ENCODE measurements at places on chromosomes 2 and 18.

GRCh38 chr2:225425284-225425683, 25.8 kb downstream of the NYAP2 start:
- DNase-seq, result no peak

DNA sequence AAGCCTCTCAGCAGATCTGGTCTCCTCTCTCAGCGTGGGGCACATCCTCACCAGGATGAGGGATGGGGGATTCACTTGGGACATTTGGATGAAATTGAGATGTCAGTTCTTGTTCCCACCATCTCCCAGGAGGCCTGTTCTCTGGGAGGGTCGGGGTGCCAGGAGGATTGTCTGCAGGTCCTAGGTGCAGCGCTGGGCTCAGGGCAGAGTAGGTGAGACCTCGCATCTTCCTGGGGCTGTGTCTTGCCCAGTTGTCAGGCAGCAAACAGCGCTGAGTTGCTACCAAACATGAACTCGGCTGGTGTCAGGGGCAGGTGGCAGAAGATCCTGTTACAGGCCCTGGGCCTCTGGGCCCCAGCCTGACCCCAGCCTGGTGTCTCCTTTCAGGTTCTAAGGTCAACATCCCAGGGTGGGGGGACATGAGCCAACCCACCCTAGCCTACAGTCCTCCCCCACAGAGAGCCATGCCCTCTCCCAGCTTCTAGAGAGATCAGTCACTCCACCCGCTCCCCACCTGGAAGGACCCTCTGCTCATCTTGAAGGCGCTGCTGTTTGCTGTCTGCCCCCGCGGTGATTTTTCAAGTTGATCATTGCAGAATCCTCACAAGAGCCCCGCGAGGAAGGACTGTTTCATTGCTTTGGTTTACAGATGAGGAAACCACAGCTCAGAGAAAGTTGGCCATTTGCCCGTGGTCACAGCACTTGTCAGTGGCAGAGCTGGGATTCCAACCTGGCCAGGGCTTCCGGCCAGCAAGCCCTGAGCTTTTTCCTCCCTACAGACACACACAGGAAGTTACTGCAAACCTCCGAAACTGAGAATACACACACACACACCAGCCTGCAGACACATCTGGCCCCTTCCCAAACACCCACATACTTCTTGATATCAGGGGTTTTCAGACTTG, 83.9 kb downstream of the STPG4 start:
- DNase-seq, result no peak

- no peak for DNase-seq
Measured at GRCh38 chr2:65264821-65265670, 37.4 kb downstream of the ACTR2 start.

DNA sequence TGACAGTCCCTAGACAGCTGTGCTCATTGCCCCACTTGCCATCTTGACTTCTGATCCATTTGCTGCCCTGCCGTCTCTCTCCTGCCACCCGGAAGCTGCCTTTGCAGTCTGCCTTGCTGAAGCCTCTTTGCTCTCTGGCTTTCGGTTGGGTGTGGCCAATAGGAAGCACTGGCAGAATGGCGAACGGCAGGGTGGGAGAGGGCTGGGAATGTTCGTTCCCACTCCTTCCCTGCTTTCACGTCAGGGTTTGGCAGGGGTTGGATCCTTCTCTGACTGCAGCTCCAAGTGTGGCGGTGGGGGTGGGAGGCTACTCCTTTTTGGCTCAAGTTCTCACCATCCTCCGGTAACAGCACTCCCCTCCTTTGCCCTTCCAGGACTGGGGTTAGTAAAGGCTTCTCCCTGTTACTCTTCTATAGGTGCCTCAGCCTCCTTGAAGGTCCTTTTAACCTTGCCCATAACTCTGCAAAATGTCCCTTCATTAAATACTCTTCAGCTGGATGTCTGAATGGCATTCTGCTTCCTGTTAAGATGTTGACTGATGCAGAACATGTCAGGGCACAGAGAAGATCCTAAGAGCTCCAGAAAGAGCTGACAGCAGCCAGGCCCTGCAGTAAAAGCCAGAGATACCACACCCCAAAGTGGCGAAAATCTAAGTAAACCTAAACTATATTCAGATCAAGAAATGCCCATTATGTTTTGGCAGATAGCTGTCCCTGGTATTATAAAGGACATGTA, 299.7 kb downstream of the CDCA7 start:
- DNase-seq, result no peak

GRCh38 chr18:63346031-63346430, 21.0 kb downstream of the KDSR start:
- no peak for DNase-seq

DNA sequence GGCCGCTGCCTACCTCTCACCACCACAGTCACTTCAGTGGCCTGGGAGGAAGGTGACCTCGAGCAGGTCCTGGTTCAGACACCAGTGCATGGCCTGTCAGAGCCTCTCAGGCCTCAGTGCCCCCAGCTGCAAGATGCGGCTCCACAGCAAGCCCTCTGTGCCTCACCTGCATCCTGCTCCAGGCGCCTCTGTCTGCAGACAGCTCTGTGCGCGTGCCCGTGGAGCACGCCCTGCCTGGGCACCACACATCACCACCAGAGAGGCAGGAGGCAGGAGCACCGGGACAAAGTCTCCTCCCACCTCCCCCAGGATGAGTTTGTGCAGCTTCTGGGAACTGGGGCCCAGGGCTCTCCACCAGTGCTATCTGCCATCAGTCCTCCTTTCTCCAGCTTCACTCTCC, 98.7 kb downstream of the TFCP2L1 start:
- no peak for DNase-seq

GRCh38 chr2:10383960-10384734, 64.0 kb downstream of the ODC1 start:
- DNase-seq, result no peak

- DNase-seq, result no peak
Measured at GRCh38 chr18:56973487-56973886, 173.4 kb upstream of the BOD1L2 start.

- DNase-seq, result no peak
Measured at GRCh38 chr2:132374551-132374950, 42.1 kb upstream of the GPR39 start.

- no peak for DNase-seq
Measured at GRCh38 chr2:202494300-202495229, 118.4 kb downstream of the BMPR2 start.

GRCh38 chr18:48785736-48786454, 164.9 kb downstream of the SMAD7 start:
- no peak for DNase-seq

DNA sequence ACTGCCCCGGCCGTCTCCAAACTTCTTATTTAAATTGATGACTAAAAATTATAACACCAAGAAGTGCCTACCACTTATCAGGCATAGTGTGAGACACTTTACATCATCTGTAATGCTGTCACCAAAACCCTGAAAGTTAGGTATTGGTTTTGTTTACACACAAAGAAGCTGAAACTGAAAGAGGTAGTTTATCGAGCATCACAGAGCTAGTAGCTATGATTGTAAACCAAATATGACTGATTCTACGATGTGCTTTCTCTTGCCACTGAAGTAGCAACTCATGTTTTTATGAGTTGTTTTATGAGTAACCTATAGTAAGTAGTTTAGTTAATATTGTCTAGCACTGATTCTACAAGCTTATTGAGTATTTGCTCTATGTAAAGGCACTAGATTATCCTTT, 31.5 kb downstream of the DYNC1I2 start:
- DNase-seq, result no peak

- no peak for DNase-seq
Measured at GRCh38 chr2:68556381-68556780, 87.0 kb upstream of the PROKR1 start.

DNA sequence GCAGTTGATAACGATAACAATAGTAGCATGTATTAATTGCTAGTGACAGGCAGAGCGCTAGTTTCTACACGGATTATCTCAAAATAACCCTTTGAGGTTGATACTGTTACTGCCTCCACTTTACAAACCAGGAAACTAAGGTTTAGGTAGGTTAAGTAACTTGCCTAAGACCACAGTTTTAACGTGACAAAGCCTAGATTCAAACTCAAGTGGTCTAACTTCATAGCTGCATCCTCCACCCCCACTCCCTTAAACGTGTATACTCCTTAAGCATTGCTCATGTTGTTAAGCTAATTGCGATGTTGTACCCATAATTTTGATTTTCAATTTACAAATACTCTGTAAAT, 1.2 kb downstream of the ME2 start:
- DNase-seq, result no peak

DNA sequence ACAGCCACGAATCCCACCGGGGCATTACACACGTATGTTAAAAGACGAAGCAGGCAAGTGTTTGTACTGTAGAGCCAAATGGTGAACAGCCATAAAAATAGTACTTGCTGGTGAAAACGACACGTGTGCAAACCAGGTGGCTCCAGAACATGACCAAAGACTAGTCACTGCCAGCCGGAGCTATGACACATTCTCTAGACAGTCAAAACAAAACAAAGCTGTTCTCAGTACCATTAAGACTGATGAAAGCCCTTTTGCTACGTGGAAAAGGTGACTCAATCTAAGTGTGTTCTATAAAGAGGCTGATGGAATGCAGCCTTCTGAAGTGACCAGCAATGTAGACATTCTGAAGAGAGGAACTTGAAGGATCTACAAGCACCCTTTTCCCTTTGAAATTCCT, 367.7 kb upstream of the NETO1 start:
- DNase-seq, result no peak

DNA sequence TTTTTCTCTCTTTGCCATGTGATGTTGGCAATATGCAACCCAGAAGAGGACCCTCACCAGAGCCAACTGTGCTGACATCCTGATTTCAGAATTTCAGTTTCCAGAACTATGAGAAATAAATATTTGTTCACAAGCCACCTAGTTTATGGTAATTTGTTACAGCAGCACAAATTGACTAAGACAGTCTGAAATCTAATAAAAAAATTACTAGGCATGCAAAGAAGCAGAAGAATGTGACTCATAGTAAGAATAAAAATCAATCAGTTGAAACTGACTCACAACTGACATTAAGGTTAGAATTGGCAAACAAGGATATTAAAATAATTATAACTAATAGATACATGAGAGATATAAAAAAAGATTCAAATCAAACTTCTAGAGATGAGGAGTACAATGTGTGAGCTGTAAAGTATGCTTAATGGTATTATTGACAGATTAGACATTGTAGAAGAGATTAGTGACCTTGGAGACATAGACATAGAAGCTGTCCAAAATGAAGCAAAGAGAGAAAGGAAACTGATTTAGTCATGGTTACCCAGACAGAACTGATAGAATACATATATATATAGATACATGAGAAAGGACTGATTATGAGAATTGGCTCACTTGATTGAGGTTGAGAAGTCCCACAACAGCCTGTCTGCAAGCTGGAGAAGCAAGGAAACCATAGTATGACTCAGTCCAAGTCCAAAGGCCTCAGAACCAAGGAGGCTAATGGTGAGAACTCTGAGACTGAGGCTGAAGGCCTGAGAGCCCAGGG, 27.8 kb upstream of the TTC39C start:
- DNase-seq, result no peak

GRCh38 chr2:68726608-68727367, 7.8 kb upstream of the ARHGAP25 start:
- peak; percentile 76 for DNase-seq

DNA sequence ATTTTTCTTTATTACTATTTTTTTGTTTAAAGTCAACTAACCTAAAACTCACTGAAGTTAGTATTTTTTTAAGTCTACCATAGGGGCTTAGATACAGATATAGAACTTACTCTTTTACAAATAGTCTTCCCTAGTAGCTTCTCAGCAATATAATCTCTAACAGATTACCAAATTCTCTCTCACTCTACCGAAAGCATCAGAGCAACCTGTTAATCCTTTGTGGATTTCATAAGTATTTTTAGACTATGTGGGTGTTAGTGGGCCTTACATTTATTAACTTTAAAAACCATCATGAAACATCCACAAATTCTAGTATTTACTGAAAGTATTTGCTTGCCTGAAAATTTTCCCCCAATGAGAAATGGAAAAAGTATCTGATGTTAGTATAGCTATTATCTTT, 84.6 kb upstream of the TFPI start:
- no peak for DNase-seq

DNA sequence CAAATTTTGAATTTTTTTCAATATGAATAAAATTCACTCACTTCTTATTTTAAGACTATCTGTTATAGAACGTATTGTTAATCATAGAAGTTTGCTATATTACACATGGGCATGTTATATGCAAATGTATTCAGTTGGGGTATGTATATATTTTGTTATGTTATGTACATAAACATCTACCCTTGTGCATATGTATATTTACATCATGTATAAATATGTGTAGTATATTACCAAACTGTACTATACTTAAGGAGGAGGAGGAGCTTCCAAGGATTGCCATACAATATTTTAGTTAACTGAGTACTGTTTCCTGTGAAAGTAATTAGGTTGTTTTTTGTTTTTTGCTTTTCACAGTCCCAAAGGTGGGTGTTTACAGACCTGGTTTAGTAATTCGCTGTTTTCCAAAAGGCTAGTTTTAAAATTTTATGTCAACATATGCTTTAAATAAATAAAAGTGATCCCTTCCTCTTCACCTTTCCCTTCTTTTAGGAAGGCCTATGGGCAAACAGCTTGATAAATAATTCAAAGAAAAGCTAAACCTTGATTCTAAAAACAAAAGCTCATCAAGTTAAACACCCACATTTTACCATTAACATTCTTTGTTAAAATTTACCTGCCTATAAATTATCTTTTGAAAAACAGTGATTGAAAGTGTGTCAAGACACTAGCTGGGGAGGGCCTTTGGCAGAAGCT, 12.9 kb upstream of the POU3F3 start:
- DNase-seq, result no peak

- no peak for DNase-seq
Measured at GRCh38 chr18:76212960-76213359, 282.1 kb downstream of the ZNF516 start.

DNA sequence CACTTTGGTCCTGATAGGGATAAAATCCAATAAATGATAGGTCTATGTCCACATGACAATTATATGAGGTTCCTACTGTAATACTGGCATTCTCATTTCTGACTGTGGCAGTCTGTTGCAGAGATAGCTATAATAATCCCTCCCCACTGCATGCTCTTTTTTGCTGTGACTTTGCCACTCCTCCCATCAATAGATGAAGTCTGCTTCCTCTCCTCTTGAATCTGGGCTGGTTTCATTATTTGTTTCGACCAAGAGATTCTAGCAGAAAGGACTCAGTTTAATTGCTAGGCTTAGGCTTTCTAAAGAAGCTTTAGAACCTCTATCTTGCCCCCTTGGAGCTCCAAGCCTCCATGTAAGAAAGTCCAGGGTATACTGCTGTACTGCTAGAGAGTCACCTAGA, 23.3 kb upstream of the CREB1 start:
- no peak for DNase-seq

- no peak for DNase-seq
Measured at GRCh38 chr18:35283923-35284794, 5.9 kb downstream of the ZSCAN30 start.

DNA sequence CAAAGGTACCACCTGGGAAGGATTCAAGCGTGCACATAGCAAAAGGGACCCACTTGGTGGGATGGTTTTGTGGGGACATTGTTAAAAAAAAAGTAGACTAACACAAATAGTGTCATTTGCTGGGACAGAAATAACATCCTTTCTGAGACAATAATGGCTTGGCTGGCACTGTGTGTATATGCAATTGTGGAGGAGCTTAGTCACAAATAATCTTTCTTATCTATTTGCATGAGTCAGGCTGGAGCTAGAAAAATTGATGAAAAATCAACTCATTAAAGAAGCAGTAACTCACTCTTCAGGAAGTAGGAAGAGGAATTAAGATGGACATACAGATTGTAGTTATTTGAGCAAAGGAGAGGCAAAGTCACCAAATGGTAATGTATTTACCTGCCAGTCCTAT, 29.5 kb upstream of the ITGB6 start:
- no peak for DNase-seq
